Activated T-cell treated with anti-CD3 and anti-CD28 coated beads, Interleukin-2, amount 50 U/mL, for 72 hours (primary cell): ENCODE measurements at places on chromosomes 7 and 10. TPM values are rescaled to one million over a fixed set of nuclear protein-coding genes. Genes with fewer than 3 reads are reported as not detected.
A peak's percentile ranks its signal among the peaks of the same experiment; 100 is the strongest.

- no peak for DNase-seq
- H3K4me1 ChIP-seq = peaks cover 4% of the 10 kb centered on the region
- H3K4me3 ChIP-seq = no peak overlapping the region
- no peak overlapping the region for H3K27ac ChIP-seq
- peaks cover 1% of the 10 kb centered on the region for H3K36me3 ChIP-seq
These were observed 417.1 kb upstream of the KLF6 start for GRCh38 chr10:4201866-4202825.

GRCh38 chr10:14184841-14185315 is 145.8 kb downstream of the FRMD4A start:
- no peaks in the 10 kb centered on the region for H3K36me3 ChIP-seq
- peak overlapping the region; percentile 100 for H3K27ac ChIP-seq
- H3K4me1 ChIP-seq = peaks cover 35% of the 10 kb centered on the region
- H3K4me3 ChIP-seq = peak overlapping the region; percentile 88
- peaks cover 60% of the 10 kb centered on the region for H3K27me3 ChIP-seq

DNA sequence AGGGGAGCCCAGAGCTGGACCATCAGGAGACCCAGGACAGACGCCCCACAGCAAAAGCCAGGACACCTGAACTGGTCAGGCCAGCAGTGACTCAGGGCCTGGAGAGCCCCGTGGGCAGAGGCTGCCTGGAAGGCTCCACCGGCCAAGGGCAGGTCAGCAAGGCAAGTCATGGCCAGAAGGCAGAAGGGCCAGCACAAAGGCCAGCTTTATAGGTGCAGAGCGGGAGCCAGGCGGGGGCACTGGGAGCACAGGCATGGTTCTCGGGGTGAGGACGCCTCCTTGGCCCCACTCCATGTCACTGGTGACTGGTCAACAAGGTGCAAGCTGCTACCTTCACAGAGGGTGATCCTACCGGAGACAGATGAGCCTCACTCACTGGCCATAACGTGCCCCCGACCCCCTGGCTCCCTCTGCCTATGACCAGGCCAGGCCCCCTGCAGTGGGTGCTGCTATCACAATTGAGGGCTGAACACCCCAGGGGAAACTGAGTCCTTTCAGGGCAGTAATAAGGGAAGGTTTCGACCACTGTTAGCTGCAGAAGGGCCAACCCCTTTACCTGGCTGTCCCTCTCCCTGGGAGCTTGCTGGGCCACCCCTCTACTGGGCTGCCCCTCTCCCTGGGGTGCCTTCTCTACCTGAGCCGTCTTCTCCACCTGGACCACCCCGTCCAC is 317.4 kb downstream of the PTPRN2 start:
- H3K36me3 ChIP-seq = no peaks in the 10 kb centered on the region
- H3K4me3 ChIP-seq = no peak overlapping the region
- no peak overlapping the region for H3K27ac ChIP-seq
- no peaks in the 10 kb centered on the region for H3K4me1 ChIP-seq

GRCh38 chr7:26074919-26075318 is 77.1 kb upstream of the NFE2L3 start:
- H3K4me3 ChIP-seq = no peak overlapping the region
- DNase-seq = no peak
- peaks cover 40% of the 10 kb centered on the region for H3K27me3 ChIP-seq
- H3K36me3 ChIP-seq = no peaks in the 10 kb centered on the region
- peaks cover 13% of the 10 kb centered on the region for H3K4me1 ChIP-seq

GRCh38 chr7:80635533-80635932 is 2.9 kb upstream of the CD36 start:
- DNase-seq = no peak
- H3K27me3 ChIP-seq = no peaks in the 10 kb centered on the region
- no peak overlapping the region for H3K4me3 ChIP-seq
- no peaks in the 10 kb centered on the region for H3K4me1 ChIP-seq
- H3K36me3 ChIP-seq = no peaks in the 10 kb centered on the region
- no peak overlapping the region for H3K27ac ChIP-seq

DNA sequence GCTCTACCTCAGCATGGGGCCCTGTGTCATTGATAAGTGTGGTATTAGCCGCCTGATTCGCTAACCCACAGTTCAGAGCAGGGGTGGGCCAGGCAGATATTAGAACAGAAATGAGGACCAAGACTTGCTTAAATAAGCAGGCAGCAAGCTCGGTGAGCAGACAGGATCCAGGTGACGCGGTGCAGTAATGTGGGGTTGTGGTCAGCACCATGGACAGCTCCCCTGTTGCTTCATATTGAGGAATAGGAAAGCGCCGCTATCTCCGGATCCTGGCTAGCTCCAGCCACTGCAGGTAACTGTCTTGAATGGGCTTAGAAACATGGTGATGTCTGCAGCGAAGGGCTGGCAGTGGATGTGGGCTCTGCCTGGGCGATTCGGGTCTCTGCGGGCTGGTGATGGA is 51.3 kb upstream of the GPR26 start:
- no peaks in the 10 kb centered on the region for H3K27me3 ChIP-seq
- H3K27ac ChIP-seq = no peak overlapping the region
- no peaks in the 10 kb centered on the region for H3K36me3 ChIP-seq
- peak; percentile 43 for DNase-seq

DNA sequence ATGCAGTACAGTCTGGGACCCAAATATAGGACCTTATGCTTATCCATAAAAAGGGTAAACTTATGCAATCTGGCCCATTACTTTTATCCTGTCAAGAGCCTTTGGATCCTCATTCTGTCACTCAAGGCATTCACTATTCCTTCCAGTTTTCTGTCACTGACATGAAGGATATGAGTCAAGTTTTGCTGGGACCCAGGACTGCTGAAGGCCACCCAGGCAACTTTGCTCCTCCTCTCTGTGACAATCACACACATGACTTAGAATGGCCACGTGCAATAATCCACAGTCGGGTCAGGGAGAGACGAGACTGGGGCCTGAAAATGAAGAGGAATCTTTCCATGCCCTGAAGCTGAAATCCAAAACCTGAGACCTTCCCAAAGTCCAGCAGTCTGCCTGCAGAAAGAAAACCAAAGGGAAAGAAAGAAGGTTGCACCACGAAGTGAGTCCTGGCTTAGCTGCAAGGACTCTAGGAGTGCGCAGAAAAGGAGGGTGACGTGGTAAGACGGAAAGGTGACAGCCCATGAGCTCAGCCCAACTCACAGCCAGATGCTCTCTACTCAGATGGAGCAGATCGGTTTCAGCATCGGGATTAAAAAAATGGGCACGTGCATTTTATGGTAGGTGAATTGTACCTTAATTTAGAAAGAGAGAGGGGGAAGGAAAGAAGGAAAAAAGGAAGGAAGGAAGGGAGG is 67.2 kb downstream of the VOPP1 start:
- peak overlapping the region; percentile 42 for H3K27ac ChIP-seq
- H3K4me1 ChIP-seq = peaks cover 81% of the 10 kb centered on the region
- no peaks in the 10 kb centered on the region for H3K27me3 ChIP-seq
- H3K36me3 ChIP-seq = peaks cover 3% of the 10 kb centered on the region
- DNase-seq = no peak

GRCh38 chr10:101567165-101568006 is 20.7 kb downstream of the POLL start:
- no peak for DNase-seq
- peaks cover 20% of the 10 kb centered on the region for H3K4me1 ChIP-seq
- H3K4me3 ChIP-seq = peak overlapping the region; percentile 14
- H3K27me3 ChIP-seq = peaks cover 60% of the 10 kb centered on the region

GRCh38 chr10:46273506-46274477 is 13.0 kb upstream of the ANTXRL start:
- no peaks in the 10 kb centered on the region for H3K36me3 ChIP-seq
- DNase-seq = no peak
- no peaks in the 10 kb centered on the region for H3K27me3 ChIP-seq
- no peak overlapping the region for H3K4me3 ChIP-seq
- H3K27ac ChIP-seq = no peak overlapping the region
- peaks cover 13% of the 10 kb centered on the region for H3K4me1 ChIP-seq

DNA sequence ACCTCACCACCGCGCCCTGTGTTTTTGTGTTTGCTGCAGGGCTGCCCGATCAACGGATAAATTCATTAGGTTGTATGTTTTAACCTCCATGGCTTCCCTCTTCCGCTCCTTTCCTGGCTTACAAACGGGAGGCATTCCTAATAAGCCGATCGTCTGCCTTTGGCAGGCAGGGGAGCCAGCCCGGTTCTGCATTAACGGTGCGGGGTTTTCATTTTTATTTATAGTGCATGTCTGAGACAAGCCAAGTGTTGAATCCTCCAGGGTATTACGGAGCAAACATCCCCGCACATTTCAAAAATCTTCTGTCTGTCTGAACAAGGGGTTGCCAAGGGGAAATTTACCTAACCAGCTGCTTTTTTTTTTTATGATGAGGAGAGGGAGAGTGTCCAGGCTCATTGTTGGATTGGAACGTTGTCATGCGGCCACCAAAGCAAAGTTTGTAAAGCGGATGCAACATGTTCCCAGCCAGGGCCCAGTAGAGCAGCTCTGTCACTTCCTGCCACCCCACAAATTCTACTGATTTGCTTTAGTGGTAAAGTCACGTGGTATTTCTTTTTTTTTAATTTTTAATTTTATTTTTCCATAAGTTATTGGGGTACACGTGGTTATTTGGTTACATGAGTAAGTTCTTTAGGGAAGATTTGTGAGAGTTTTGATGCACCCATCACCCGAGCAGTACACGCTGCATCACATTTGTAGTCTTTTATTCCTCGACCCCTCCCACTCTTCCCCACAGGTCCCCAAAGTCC is 92.3 kb upstream of the BAIAP2L1 start:
- H3K27ac ChIP-seq = no peak overlapping the region
- H3K4me3 ChIP-seq = no peak overlapping the region
- H3K27me3 ChIP-seq = peaks cover 7% of the 10 kb centered on the region

DNA sequence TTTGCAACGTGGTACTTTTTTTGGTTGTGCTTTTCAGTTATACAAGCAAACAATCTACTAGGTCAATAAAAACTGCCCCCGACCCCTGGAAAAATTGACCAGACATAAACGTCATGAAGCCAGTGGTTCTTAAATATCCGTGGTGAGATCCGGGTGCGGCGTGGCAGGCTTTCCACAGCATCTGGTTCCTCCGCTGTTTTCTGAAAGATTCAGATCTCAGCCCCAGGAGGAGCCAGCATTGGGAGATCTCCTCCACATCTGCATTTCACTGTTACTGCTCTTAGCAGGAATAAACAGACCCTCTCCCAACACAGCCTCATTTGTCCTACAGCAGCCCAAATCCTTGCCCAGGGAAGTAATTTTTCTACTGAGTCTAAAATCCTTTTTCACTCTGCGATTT is 664.3 kb upstream of the FOXK1 start:
- no peak overlapping the region for H3K27ac ChIP-seq
- DNase-seq = no peak
- H3K4me3 ChIP-seq = no peak overlapping the region
- H3K36me3 ChIP-seq = peaks cover 5% of the 10 kb centered on the region
- no peaks in the 10 kb centered on the region for H3K4me1 ChIP-seq
- peaks cover 8% of the 10 kb centered on the region for H3K27me3 ChIP-seq

- H3K4me1 ChIP-seq = no peaks in the 10 kb centered on the region
- H3K36me3 ChIP-seq = no peaks in the 10 kb centered on the region
- no peak overlapping the region for H3K4me3 ChIP-seq
- no peak for DNase-seq
- H3K27me3 ChIP-seq = no peaks in the 10 kb centered on the region
These were observed 35.6 kb upstream of the C10orf90 start for GRCh38 chr10:126705951-126706565.

- no peak overlapping the region for H3K27ac ChIP-seq
- no peaks in the 10 kb centered on the region for H3K36me3 ChIP-seq
- H3K4me3 ChIP-seq = no peak overlapping the region
- no peak for DNase-seq
- H3K27me3 ChIP-seq = no peaks in the 10 kb centered on the region
- H3K4me1 ChIP-seq = no peaks in the 10 kb centered on the region
These were observed 198.5 kb downstream of the PAXIP1 start for GRCh38 chr7:154804449-154804848.

DNA sequence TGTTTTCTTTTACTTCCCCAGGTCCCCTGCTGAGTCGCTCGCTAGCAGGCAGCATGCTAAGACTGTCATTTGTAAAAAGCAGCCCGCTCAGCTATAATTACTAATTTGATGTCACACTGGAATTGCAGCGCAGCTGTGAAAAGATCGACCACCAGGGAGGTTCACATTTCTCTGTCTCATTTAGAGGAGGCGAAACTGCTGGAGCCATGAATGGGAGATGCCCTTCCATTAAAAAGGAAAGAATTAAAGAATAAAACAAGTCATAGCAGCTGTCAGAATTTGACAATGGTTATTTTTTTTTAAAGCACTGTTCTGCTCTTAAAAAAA is 153.5 kb downstream of the PIP4K2A start:
- no peak overlapping the region for H3K4me3 ChIP-seq
- DNase-seq = no peak
- no peaks in the 10 kb centered on the region for H3K27me3 ChIP-seq
- H3K27ac ChIP-seq = no peak overlapping the region
- peaks cover 13% of the 10 kb centered on the region for H3K36me3 ChIP-seq

DNA sequence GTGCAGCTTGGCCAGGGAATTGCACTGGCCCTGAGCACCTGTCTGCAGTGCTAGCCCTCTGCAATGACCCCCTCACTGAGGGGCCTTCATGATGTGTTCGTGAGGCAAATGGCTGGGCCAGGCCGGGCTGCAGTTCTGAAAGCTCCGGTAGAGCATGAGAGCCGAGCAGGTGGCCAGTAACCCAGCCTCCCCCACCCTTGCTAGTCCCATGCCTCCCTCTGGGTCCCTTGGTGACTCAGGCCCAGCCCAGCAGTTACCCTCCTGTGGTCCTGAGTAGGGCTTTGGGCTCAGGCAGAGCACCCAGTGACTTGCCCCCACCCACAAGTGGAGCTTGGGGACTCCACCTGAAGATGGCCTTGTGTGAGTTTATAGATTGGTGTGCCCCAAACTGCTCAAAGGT is 16.1 kb upstream of the CSGALNACT2 start:
- H3K27ac ChIP-seq = peak overlapping the region; percentile 80
- peak; percentile 35 for DNase-seq
- H3K36me3 ChIP-seq = no peaks in the 10 kb centered on the region
- peak overlapping the region; percentile 77 for H3K4me3 ChIP-seq
- H3K4me1 ChIP-seq = peaks cover 37% of the 10 kb centered on the region

DNA sequence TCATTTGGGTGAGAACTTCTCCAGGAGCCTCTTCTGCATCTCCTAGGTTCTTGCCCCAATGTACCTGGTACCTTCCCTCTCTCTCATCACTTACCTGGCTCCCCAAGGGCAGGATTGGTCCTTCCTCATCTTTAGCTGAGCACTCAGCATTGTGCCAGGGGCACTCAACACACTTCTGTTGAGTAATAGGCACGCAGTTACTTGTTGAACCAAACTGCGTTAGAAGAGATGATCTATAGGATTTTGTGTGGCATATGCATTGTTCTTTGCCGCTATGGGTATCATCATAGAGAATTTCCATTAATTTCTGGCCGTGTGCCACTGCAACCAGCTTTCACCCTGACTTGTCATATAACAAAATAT is 16.4 kb downstream of the TBXAS1 start:
- no peak for DNase-seq
- no peak overlapping the region for H3K4me3 ChIP-seq
- H3K27me3 ChIP-seq = peaks cover 6% of the 10 kb centered on the region
- H3K4me1 ChIP-seq = no peaks in the 10 kb centered on the region
- no peak overlapping the region for H3K27ac ChIP-seq

- no peak overlapping the region for H3K27ac ChIP-seq
- H3K4me3 ChIP-seq = no peak overlapping the region
- peaks cover 7% of the 10 kb centered on the region for H3K36me3 ChIP-seq
- peaks cover 21% of the 10 kb centered on the region for H3K27me3 ChIP-seq
- DNase-seq = no peak
- no peaks in the 10 kb centered on the region for H3K4me1 ChIP-seq
These were observed 42.6 kb upstream of the INHBA start for GRCh38 chr7:41745451-41745850.

The TRIL gene
- total RNA-seq = not detected

The FAM25C gene
- total RNA-seq = not detected

The LGI1 gene
- not detected for total RNA-seq

The ADAMTS14 gene
- total RNA-seq = 0.24 TPM

The AGR2 gene
- total RNA-seq = not detected

The PDIA4 gene
- total RNA-seq = 84.8 TPM

The WDR86 gene
- total RNA-seq = 0.53 TPM

The HSPA12A gene
- 0.72 TPM for total RNA-seq

The PLXNA4 gene
- total RNA-seq = 1.1 TPM
